OCI-LY7 (cell line): ENCODE measurements at places on chromosomes 6 and 20.

- peak; percentile 71 for DNase-seq
Observed at GRCh38 chr6:13710552-13711323, 897 bp downstream of the RANBP9 start.

- no peak for DNase-seq
Observed at GRCh38 chr20:58544286-58544685, 29.1 kb upstream of the APCDD1L start.

GRCh38 chr6:37783025-37783855, 36.3 kb upstream of the ZFAND3 start:
- DNase-seq: no peak

GRCh38 chr6:142856624-142857232, 88.2 kb downstream of the HIVEP2 start:
- peak; percentile 63 for DNase-seq

DNA sequence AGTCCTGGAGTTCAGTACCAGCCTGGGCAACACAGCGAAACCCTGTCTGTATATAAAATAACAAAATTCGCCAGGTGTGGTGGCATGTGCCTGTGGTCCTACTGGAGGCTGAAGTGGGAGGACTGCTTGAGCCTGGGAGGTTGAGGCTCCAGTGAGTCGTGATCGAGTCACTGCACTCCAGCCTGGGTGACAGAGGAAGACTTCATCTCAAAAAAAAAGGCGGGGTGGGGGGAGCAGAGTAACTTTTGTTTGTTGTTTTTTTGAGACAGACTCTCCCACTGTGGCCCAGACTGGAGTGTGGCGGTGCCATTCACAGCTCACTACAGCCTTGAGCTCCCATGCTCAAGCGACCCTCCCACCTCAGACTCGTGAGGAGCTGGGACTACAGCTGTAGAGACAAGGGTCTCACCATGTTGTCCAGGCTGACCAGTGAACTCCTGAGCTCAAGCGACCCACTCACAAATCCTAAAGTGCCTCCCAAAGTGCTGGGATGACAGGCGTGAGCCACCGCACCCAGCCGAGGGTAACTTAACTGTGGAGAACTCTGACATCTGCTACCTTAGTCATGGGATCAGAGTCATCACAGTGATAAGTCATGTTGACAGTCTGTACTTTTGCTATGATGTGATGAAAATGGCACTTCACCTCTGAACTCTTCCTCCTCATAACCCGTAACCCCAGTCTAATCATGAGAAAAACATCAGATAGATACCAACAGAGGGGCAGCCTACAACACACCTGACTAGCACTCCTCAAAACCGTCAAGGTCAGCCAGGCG, 16.5 kb downstream of the PEDS1 start:
- DNase-seq: no peak

GRCh38 chr6:3393836-3394202, 63.0 kb downstream of the SLC22A23 start:
- DNase-seq: no peak

DNA sequence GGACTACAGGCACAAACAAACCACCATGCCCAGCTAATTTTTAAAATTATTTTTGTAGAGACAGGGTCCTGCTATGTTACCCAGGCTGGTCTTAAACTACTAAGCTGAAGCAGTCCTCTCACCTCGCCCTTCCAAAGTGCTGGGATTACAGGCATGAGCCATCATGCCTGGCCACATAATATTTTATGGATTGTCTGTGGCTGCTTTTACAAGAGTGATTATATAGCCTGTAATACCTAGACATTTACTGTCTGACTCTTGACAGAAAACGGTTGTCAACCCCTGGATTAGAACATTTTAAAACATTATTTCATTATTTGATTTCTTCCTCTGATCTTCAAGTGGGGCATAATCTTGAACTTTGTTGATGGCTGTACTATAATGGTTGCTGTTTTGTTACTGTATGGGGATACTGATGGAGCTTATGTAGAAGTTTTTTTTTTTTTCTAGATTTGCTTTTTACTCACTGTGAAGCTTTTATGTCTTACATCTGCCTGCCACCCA, 14.3 kb downstream of the PARD6B start:
- DNase-seq: no peak

DNA sequence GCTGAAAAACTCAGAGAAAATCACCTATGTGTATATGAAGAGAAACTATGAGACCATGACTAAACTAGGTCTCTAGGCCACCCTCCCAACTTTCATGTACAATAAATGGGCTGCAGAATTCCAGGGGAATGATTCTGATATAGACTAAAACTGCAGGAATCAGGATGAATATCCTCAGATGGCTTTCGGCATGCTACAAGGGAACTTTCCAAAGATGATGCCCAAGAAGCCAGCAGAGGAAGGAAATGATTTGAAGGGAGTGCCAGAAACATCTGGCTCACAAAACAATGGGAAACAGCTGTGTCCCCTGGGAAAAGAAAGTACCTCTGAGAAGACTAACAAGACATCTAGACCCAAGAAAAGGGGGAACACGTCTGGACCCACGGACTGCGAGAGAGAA, 41.1 kb downstream of the PLN start:
- no peak for DNase-seq

DNA sequence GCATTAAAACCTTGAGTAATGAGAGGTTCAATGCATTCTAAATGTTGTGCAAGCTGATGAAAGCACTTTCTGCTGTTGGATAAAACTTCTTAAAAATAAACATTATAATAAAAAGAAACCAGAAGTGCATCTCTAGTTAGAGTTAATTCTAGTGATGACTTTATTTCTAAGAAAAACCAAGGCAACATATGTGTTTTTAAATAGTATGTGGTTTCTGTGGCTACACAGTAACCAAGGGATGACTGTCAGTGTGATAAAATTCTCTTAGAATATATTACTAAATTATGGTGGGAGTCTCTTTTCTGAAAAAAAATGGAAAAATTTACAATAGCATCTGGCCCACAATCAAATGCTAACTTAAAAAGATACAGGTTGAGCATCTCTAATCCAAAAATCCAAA, 117.0 kb downstream of the ME1 start:
- DNase-seq: no peak

DNA sequence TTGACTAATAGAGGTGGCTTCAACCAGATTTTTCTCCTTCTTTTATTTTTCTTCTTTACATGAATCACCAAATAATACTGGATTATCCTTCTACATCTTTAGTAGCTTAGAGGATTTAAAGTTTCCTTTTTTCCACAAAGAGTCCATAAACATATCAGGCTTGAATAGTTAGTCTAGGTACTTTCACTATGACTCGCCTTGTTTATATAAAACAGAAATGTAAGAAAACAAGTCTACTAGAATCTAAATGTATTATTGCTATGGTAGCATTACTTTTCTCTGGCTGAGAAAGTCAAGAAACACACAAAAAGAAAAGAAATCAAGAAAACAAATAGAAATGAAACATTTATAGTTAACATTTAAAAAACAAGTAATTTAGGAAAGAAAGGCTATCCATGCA, 215.2 kb downstream of the PTPRK start:
- no peak for DNase-seq

GRCh38 chr6:158999154-158999665, 792 bp downstream of the RSPH3 start:
- DNase-seq: no peak

GRCh38 chr20:50546729-50547314, 36.6 kb downstream of the PTPN1 start:
- peak; percentile 32 for DNase-seq

DNA sequence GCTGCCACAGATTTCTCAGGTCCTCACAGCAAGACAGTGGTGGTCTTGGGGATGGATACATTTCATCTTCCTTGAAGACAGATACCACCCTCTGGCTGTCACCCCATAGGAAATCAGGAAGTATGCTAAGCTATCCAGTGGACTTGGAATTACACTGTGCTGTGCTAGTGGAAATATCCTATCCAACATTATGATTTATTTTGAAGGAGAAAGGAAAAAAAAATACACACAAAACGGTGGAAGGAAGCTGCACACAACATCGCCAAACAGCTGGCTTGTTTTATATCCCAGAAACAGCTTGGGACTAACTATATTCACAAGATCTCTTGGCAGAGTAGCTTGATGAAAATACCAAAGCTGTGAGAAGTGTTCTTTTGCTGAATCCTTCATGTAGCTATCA, 257.6 kb downstream of the LAMA2 start:
- no peak for DNase-seq

GRCh38 chr6:32163559-32164258, 686 bp upstream of the EGFL8 start:
- DNase-seq: no peak

DNA sequence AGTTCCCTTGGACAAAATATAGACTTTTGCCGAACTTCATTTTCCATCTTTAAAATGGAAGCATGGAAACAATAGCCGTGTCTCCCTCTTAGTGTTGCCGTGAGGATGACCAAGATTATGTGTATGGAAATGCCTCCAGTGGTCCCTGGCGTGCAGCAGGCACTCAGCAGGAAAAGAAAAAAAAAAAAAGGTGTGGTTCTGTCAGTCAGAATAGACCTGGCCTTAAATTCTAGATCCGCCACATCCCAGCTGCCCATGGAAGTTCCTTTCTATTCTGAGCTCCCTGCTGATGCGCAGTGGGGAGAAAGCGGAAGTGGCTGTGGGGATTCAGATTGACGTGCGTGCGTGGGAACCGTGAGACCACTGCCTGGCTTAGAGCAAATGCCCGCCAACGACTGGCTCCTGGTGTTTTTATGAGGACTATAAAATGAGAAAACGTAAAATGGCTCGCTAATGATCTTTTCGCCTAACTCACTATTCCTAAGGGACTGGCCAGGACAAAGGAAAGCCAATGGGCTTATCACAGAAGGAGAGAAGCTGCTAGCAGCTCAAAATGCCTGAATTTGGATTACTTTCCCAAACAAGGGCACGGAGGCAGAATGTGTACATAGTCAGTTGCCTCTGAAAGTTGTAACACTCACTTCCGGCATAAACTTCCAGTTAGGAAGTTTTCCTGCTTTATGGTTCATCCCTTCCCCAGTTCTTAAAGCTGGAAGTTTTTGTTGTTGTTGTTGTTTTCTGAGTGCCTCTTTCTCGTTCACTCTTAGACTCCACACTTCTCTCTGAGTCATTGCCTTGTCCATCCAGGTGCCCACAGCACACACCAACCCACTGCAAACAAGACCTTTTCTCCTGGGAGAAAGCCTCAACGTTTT, 11.4 kb upstream of the PDE10A start:
- DNase-seq: no peak

GRCh38 chr6:141451511-141452353, 681.0 kb upstream of the GJE1 start:
- no peak for DNase-seq

DNA sequence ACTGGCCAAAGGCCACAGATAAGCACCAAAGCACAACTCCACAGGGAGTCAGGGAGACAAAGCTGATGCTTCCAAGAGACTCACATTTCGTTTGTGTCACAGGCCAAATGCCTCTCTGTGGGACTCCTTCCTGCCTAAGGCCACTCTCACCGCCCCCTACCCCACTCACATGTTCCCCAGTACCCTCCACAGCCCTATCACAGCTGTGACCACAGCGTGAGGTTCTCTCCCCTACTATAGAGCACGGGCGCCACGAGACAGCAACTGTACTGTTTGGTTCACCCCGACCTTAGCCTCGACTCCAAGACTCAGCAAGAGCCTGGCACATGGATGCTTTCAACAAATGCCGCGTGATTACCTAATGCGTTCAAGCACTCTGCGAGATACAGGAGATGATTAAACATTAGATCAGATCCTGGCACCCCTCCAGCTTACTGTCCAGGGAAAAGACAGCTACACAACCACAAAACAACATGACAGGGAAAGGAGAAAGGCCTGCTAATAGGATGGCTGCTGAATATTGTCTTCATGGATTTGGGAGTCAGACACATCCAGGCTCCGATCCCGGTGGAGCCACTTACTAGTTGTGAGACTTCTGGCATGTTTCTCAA, 105.5 kb downstream of the AGPAT4 start:
- no peak for DNase-seq

GRCh38 chr6:36508532-36508931, 38.7 kb downstream of the STK38 start:
- DNase-seq: no peak

GRCh38 chr20:22686097-22686496, 101.7 kb upstream of the FOXA2 start:
- no peak for DNase-seq

DNA sequence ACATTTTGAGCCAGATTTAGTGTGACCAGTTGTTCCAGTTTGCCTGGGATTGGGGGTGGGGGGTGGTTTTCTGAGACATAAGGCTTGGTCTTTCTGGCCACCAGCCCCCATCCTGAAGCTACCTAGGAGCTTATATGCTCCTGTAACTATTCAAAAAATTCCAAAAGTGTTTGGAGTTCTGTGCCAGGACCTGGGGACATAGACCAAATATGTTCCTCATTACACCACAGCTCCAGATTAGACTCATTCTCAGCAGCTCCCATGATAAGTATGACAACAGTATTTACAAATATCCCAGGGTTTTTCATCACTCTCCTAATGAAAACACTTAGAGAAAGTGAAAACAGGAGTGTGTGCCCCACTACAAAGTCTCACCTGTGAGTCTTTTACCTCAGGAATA, 37.8 kb upstream of the RNF144B start:
- DNase-seq: no peak

DNA sequence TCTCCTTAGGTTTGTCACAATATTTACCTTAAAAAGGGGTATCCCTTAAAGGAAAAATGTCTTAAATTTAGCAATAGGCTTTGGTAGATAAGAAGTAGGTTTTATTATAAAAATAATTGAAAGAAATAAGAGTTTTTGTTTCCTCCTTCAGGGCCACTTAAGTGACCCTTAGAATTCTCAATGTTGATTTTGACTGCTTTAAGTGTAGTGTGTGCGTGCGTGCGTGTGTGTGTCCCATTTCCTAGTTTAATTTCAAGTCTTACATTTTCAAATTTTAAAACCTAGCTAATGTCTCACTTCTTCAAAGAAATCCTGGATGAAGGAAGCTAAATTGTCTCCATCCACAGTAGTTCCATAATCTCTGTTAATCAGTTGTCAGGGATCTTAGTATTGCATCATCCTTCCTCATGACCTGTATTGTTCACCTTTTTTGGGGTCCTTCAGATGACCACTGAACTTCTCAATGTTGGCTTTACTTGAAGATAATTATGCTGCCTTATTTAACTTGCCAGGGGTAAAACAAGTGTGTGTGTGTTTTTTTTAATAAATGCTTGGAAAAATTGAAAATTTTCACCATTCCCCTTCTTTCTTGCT, 50.7 kb upstream of the TFB1M start:
- no peak for DNase-seq

GRCh38 chr6:41594326-41594725, 43.9 kb upstream of the MDFI start:
- no peak for DNase-seq

DNA sequence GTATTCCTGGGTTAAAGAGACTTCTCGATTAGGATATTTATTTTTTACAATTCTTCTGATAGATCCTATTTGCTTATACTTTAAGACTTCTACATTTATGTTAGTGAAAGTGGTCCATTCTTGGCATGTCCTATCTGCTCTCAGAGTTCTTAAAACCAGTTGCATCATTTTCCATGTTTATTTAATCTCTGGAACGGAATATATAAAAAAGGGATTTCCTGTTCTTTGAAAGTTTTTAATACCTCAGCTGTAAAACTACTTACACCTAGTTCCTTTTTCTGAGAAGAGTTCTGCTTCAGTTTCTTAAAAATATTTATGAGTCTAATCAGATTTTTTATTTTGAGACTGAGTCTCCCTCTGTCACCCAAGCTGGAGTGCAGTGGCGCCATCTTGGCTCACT, 18.0 kb upstream of the MYL9 start:
- DNase-seq: no peak

- DNase-seq: peak; percentile 65
Observed at GRCh38 chr6:18324706-18325042, 60.3 kb upstream of the DEK start.
